GOT3 (cell line): ENCODE measurements at places on chromosomes 13 and 19.

- no peak for DNase-seq
Observed at GRCh38 chr19:38361633-38362075, 12.7 kb upstream of the PSMD8 start.

- no peak for DNase-seq
Observed at GRCh38 chr13:97058926-97059325, 64.7 kb upstream of the OXGR1 start.

DNA sequence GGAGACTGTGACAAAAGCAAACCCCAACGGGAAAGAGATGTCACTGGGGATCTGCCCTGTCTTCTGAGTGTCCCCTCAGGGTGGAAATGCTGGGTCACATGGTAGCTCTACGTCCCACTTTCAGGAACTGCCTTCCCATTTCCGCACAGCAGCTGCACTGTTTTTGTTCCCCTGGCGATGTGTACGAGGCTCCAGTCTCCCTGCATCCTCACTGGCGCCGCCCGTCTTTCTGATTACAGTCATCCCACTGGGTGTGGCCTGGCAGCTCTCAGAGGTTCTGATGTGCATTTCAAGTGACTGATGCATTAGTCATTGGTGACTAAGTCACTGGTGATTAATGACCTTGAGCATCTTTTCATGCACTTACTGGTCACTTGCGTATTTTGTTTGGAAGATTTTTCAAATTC is 21.2 kb downstream of the PCID2 start:
- DNase-seq = peak; percentile 64

- DNase-seq = no peak
Observed at GRCh38 chr13:59423708-59424340, 739.9 kb downstream of the DIAPH3 start.

DNA sequence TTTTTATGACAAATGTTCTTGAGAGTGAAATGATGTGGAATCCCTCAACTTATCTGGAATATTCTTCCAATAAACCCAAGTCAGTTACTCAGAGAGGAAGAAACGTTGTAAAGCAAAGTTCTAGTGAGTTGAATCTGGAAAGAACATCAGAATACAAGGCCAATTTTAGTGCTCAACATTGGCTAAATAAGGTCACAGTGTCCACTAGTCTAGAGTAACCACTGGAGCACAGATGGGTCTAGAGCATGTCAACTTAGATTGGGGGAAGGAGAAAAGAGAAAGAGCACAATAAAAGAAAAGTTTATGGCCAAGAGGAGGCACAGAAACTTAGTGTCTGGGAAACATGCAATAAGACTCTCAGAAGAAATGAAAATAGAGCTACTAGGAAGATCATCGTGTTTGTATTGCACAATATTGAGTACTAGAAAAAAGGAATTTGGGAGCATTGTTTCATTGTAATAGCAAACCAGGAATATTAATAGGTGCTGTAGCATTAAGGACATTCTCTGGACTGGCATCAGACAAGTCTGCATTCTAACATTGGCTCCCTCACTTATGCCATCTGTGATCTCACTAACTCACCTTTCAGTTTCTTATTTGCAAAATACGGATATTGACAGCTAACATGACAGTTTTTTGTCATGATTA is 1318.5 kb downstream of the PCDH9 start:
- no peak for DNase-seq

- DNase-seq = no peak
Observed at GRCh38 chr19:3608079-3608641, 1.5 kb upstream of the TBXA2R start.

GRCh38 chr19:56829596-56829995 is 10.9 kb downstream of the PEG3 start:
- DNase-seq = no peak

DNA sequence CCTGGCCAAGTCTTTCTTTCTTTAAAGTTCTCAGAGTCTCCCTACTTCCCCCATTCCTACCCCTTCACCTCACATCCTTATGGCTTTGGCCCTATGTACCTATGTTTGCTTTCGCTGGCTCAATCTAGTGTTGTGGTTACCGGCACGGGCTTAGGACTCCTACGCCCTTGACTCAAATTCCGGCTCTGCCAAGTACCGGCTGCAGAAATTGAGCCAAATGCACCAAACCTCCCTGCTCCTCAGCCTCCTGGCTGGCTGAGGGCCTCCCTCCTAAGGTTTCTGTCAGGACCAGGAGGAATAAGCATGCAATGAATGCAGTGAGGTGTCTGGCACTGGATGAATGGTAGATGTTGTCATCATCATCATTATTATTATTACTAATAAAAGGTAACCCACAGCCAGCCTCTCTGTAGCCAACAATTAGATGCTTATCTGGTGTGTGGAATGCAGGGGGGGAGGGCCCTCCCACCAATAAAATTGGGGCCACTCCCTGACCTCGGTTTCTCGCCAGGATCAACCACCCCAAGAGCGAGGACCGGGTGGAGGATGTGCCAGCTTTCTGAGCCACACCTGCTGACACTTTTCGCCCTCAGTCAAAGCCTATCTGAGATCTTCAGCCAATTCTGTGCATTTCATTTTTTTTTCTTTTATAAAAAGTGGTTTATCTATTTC is 20.7 kb downstream of the KLK5 start:
- no peak for DNase-seq

- DNase-seq = no peak
Observed at GRCh38 chr13:102440259-102440936, 38.5 kb upstream of the FGF14 start.

DNA sequence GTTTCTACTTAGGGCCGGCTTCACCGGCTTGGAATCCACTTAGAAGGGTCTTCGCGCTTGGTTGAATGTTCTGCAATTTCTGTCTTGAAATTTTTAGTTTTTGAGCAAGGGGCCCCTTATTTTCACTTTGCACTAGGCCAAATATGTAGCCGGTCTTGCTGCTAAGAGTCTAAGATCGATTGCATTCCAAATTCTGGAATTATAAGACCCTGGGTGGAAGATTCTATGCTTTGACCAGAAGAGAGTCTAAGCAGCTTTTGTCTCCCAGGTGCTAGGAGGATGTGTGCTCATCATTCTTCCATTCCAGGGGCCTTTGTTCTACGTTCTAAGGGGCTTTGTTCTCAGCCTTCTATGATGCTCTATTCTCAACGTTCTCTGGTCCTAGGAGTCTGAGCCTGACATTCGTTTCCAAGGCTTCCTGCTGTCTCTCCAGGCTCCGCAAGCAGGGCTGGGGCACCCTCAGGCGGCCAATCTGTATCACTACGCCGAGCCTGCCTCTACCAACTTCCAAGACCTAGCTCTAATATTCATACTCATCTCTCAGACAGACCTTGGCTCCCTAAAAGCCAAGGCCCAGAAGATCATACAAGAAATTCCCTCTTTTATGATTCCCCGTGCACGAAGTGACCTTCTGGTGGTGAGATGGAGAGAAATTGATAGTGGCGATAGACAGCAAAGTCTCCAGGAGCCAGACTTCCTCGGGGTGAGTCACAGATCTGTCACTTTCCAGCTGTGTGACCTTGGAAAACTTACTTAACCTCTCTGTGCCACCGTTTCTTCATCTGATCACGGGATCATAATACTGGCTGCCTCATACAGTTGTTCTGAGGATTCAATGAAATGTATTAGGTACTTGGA is 982 bp upstream of the DACT3 start:
- DNase-seq = peak; percentile 49

GRCh38 chr13:26342898-26343297 is 89.0 kb downstream of the CDK8 start:
- no peak for DNase-seq

GRCh38 chr19:50969413-50969760 is at the start of gene KLK6:
Gene KLK6, minus strand, starts transcription at chr19:50969591. Its CDS starts 1,487 bp downstream, at chr19:50968104.
- no peak for DNase-seq

DNA sequence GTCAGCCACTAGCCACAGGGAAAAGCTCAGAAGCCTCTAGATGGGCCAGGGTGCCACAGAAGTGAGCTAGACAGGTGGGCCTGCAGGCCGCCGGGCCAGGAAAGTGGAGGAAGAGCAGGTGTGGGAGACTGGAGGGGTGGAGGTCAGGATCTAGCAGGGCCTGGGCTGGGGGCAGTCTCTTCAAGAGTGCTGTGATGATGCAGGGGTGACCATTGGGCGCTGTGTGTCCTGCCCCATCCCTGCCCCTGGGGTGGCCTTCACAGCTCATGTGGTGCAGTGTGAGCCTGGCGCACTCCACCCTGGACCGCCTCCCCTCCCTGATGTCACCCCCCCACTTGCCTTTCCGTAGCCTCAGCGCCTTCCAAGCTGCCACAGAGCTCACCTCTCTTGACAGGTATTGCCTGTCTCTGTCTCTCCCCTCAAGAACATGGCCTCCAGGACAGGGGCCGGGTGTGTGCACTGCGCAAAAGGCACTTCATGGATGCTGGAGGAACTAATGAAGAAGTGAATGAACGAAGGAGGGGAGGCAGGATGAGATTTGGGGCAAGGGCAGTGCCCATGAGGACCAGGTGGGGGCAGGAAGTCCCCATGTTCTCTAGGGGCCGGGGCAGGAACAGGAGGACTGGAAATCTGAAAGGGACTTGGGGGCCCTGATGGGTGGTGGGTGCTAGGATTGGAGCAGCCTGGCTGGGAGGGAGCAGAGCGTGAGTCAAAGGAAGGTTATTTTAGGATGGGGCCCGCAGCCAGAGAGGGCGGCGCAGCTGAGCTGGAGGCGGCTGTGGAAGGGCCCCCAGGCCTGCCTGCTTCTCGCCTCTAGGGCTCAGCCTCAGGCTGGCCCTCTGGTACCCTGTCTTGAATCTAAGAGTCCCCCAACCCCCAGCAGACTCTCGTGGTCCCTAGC is 6.6 kb downstream of the SSBP4 start:
- no peak for DNase-seq

GRCh38 chr19:2045501-2046045 is 5.5 kb downstream of the MKNK2 start:
- no peak for DNase-seq

- no peak for DNase-seq
Observed at GRCh38 chr19:7419153-7419552, 69.7 kb downstream of the PEX11G start.

DNA sequence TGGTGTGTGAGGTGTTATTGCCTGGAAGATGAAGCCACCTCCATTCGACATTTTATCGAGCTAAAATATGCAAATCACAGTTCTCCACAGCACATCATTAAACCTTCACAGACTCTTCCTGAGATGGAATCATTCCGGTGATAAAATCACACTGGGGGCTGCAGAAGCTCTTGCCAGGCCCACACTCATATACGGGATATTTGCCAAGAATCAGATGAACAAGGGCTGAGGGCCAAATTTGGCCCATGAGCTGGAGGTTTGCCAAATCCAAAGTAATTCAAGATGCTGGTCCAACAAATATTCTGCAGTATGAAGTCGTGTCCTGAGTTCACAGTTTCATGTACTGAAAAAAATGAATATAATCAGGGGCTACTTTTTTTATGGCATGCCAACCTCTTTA is 16.7 kb upstream of the RXFP2 start:
- no peak for DNase-seq

GRCh38 chr13:76609643-76610042 is 276.6 kb downstream of the KCTD12 start:
- DNase-seq = no peak

DNA sequence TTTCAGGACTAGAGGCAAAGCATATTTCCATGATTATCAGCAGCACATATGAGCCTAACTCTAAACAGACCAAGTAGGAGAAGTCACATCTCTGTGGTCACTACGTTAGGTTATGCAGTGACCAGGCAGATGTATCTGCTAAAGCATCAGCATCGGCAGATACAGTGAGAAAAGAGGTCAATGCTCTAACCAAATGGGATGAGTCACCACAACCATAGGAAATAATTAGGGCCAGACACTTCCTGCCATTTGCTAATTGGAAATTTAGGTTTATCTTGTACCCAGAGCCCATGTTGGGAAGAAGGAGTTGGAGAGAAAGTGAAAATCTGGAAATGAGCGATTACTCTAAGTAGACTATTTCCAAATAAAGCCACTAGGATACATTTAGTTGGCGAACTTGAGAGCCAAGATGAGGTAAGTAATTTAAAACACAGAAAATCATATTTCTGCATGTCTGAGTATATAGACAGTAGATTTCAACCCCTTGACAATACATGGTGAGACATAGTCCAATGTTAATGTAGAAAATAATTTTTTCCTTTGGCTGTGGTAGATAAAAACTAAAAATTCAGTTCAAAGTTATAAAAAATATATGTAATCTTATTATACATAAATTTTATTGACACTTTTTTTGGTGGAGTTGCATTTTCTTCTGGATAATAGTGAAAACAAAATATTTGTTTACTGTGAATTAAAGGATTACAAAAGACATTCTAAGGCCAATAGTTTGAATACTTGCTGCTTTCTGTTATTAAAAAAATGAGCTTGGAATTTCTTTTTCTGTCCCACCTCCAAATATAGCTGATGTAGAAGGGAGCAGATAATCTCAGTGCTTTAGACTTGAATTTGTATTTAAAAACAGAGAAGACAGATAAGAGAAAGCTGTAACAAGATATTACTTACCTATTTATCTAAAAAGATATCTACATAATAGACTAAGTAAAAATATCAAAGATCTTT is 104.4 kb upstream of the CSNK1A1L start:
- no peak for DNase-seq

GRCh38 chr19:52896431-52897137 is 851 bp downstream of the ZNF320 start:
- no peak for DNase-seq

DNA sequence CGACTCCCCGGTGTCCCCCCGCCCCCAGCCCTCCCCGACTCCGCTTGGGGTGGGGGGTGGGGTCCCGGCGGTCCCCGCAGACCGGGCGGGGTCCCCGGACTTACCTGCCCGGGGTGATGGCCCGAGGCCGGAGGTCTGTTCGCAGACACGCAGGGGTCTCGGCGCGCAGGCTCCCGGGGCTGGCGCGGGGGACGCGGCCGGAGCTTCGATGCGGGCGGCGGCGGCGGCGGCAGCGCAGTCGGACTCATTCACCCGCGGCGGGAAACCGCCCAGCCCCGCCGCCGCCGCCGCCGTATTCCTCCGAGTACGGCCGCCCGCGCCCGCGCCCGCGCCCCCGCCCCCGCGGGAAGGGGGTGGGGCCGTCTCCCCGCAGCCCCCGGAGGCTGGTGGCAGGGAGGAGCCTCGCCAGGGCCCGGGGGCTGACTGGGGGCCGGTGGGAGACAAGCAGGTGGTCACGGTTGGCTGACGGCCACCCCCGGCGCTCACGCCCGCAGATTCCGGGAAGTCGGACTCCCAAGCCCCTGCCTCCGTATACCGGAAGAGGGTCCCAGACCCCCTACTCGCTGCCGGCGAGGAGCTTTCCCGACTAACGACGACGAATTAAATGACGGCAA is at the start of gene C2CD4C:
Gene C2CD4C, minus strand, starts transcription at position 246 of the 614 bp plus-strand sequence. CDS start 786 bp downstream, outside the sequence.
- no peak for DNase-seq

GRCh38 chr19:2680808-2681207 is 21.7 kb downstream of the GNG7 start:
- no peak for DNase-seq

DNA sequence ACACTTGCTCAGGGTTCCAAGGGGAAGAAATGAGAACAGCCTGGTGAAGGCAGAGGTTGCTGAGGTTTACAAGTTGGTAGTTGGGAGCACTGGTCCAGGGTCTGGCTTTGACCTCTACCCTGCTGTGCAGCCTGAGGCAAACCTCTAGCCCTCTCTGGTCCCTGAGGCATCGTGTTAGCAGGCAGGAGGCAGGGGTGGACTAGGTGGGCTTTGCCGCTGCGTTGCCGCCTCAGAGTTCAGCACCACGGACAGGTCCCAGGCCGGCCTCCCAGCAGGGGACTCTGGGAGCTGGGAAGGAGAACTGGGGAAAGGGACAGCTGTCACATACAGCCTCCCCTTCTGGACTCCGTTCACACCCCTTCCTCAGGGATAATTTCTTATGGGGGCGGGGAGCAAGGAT is 3.1 kb downstream of the NCAN start:
- no peak for DNase-seq
